Mammary microvascular endothelial cell (primary cell): ENCODE measurements at places on chromosomes 1 and 21. TPM values are rescaled to one million over a fixed set of nuclear protein-coding genes. Genes with fewer than 3 reads are reported as not detected.

Gene CRP
- not detected in 2 replicates for total RNA-seq

Gene MPZ
- 1.8 and 2.1 TPM in 2 replicates for total RNA-seq

Gene PROK1
- not detected in 2 replicates for total RNA-seq

Gene ZC3H11A
- 54.0 and 59.1 TPM in 2 replicates for total RNA-seq

Gene LAMB3
- total RNA-seq, result 33.9 and 40.1 TPM in 2 replicates

Gene DIRAS3
- 0.49 and 0.73 TPM in 2 replicates for total RNA-seq

Gene EPHA8
- total RNA-seq, result not detected in 2 replicates

Gene HTR6
- not detected in 2 replicates for total RNA-seq

Gene COL24A1
- total RNA-seq, result not detected in 2 replicates

Gene AK5
- 9.5 and 11.5 TPM in 2 replicates for total RNA-seq

Gene IGFN1
- total RNA-seq, result not detected in 2 replicates

Gene PTGER3
- total RNA-seq, result not detected in 2 replicates

Gene MYBPH
- not detected in 2 replicates for total RNA-seq

Gene PLA2G5
- total RNA-seq, result 4.0 and 5.5 TPM in 2 replicates

Gene CRNN
- not detected in 2 replicates for total RNA-seq

Gene CFAP298
- 35.1 and 40.8 TPM in 2 replicates for total RNA-seq

Gene MTARC2
- 7.8 and 10.1 TPM in 2 replicates for total RNA-seq

Gene NVL
- total RNA-seq, result 20.3 and 22.8 TPM in 2 replicates

Gene TEDDM1
- total RNA-seq, result not detected in 2 replicates

Gene NT5C1A
- not detected in 2 replicates for total RNA-seq

Gene CA14
- not detected in 2 replicates for total RNA-seq

Gene KCNE2
- not detected in 2 replicates for total RNA-seq

Gene TINAGL1
- total RNA-seq, result 1,345 and 1,463 TPM in 2 replicates

Gene MX2
- total RNA-seq, result 16.9 and 22.6 TPM in 2 replicates
